ENCODE measurements at places on chromosomes 4 and X.

DNA sequence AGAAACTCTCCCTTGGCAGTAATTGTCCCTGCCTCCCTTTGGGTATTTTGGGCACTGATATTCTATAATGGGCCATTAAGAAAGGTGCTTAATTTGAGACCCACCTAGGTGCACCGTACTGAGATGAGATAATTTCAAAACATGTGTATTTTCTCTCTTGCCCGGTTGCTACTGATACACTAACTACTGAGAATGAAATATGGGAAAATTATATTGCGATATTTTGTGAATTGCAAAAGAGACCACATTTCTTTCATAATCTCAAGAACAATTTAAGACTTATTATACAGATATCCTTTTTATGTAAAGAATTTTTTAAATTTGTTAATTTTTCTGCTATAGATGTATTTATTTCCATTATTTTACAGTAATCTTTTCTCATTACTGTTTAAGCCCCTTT lies 284.9 kb downstream of the ADGRL3 start:
- no peak for DNase-seq

DNA sequence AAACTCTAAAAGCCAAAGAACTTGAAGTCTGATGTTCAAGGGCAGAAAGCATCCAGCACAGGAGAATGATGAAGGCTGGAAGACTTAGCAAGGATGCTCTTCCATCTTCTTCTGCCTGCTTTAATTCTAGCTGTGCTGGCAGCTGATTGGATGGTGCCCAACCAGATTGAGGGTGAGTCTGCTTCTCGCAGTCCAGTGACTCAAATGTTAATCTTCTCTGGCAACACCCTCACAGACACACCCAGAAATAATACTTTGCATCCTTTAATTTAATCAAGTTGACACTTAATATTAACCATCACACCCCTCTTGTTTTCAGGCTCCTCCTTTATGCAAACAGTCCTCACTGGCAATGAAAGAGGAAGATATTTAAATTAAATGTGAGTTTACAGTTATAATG lies 321.7 kb downstream of the TEX13C start:
- DNase-seq = no peak

GRCh38 chrX:10486373-10486772 lies 134.0 kb downstream of the MID1 start:
- no peak for DNase-seq

DNA sequence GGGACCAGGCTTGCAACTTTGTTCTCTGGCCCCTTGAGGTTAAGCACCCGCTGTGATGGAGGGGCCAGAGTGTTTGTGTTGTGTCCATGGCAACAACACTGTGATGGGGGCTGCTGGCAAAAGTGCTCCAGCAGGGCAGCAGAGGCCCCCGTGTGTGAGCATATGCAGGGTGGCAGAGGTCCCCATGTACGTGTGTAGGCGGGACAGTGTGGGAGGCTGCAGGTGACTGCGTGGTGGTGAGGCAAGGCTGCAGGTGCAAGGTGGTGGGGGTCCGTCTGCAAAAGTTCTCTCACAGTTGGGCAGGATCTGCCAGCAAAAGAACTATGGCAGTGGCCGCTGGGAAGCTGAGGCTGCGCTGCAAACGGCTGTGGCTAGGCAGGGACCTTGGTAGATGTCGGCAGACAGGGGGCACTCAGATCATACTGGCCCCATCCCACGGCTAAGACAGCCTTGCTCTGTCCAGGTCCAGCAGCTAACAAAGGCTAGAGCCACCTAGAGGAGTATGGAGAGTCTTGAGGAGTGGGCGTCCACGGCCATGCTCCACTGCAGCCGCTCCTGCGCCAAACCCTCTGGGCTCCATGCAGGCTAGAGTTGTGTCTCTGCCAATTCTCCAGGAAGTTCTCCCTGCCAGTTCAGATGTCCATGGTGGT lies 46.8 kb upstream of the PASD1 start:
- DNase-seq = no peak

GRCh38 chr4:119523399-119523798 lies 105.2 kb downstream of the PDE5A start:
- no peak for DNase-seq
